ENCODE measurements at places on chromosomes 3 and 15. TPM values are rescaled to one million over a fixed set of nuclear protein-coding genes. Genes with fewer than 3 reads are reported as not detected.

The SLC9C1 gene
- polyA plus RNA-seq: not detected

The DENND6A gene
- 6.5 TPM for polyA plus RNA-seq

The RBM15B gene
- 9.3 TPM for polyA plus RNA-seq

The SI gene
- not detected for polyA plus RNA-seq

The STRA6 gene
- 0.95 TPM for polyA plus RNA-seq

Measured in stomach (tissue), 19 donors.